Activated CD4-positive, alpha-beta memory T cell treated with anti-CD3 and anti-CD28 coated beads, Interleukin-2, amount 10 ng/mL, durations not matched to agents 7 days and 5 days (primary cell): ENCODE measurements at places on chromosomes 2 and 18.

DNA sequence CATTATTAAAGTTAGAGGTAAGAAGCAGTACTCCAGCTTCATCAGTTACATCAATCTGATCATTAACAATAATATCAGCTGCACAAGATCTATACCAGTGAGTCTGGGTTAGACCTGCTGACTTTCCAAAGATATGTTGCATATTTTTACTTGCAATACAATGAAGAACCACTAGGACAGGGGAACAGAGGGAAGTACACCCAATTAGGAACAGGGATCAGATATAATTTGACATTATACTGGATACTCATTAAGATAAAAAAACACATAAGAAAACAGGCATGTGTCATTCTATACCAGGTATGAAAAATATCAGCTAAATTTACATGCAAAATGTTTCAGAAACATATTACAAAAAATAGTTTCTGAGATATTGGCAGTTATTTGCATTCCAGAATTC lies 995.1 kb upstream of the DDX18 start:
- DNase-seq, result no peak
- no peak overlapping the region for H3K27ac ChIP-seq
- no peak overlapping the region for H3K4me3 ChIP-seq

GRCh38 chr2:181077128-181077709 lies 96.8 kb downstream of the UBE2E3 start:
- H3K27ac ChIP-seq, result no peak overlapping the region
- no peaks in the 10 kb centered on the region for H3K27me3 ChIP-seq
- DNase-seq, result no peak
- H3K36me3 ChIP-seq, result no peaks in the 10 kb centered on the region
- peaks cover 9% of the 10 kb centered on the region for H3K4me1 ChIP-seq
- no peak overlapping the region for H3K4me3 ChIP-seq

DNA sequence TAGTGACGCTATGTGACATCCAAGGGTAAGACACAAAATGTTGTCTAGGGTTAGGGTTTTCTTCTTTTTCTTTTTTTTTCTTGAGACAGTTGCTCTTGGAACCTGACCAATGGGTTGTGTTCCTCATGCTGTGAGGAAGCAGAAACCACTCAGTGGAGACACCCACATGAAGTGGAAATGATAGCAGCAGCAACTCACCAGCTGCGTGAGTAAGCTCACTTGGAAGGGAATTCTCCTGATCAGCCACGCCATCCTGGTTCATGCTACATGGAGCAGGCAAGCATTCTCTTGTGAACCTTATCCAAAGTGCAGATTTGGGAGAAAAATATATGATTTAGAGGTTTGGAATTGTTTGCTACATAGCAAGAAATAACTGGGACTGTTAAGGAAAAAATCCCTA lies 863.7 kb downstream of the EPHA4 start:
- H3K27me3 ChIP-seq, result no peaks in the 10 kb centered on the region
- H3K27ac ChIP-seq, result no peak overlapping the region
- H3K36me3 ChIP-seq, result no peaks in the 10 kb centered on the region
- no peaks in the 10 kb centered on the region for H3K4me1 ChIP-seq
- no peak overlapping the region for H3K4me3 ChIP-seq

DNA sequence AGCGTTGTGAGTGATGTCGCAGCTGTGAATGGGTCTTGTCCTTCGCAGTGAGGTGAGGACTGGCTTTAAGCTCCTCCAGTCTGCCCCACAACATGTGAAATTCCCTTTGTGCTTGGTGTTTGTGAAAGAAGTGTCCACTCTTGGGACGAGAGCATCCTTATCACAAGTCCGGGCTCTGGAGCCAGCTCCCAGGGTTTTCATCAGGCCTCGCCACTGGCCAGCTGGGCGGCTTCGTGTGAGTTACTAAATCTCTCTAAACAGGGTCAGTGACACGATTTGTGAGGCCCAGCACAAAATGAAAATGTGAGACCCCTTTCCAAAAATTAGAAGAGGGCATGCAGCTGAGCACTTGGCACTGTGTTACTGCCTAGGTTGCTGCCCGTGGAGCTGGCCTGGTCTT lies 115.9 kb downstream of the VAPA start:
- DNase-seq, result no peak
- peaks cover 13% of the 10 kb centered on the region for H3K27me3 ChIP-seq
- H3K36me3 ChIP-seq, result no peaks in the 10 kb centered on the region
- no peak overlapping the region for H3K4me3 ChIP-seq
